ENCODE measurements at places on chromosomes 12 and 14. TPM values are rescaled to one million over a fixed set of nuclear protein-coding genes. Genes with fewer than 3 reads are reported as not detected.

Gene FBXO33
- total RNA-seq: 3.8 TPM

Gene CLEC6A
- total RNA-seq: not detected

Gene SPTB
- total RNA-seq: 522 TPM

Gene EGLN3
- total RNA-seq: 6.7 TPM

Gene BCL2L14
- total RNA-seq: not detected

Gene RPAP3
- total RNA-seq: 26.4 TPM

Gene RAPGEF3
- total RNA-seq: 28.8 TPM

Gene CYP46A1
- 0.67 TPM for total RNA-seq

Gene STYK1
- 0.09 TPM for total RNA-seq

DNA sequence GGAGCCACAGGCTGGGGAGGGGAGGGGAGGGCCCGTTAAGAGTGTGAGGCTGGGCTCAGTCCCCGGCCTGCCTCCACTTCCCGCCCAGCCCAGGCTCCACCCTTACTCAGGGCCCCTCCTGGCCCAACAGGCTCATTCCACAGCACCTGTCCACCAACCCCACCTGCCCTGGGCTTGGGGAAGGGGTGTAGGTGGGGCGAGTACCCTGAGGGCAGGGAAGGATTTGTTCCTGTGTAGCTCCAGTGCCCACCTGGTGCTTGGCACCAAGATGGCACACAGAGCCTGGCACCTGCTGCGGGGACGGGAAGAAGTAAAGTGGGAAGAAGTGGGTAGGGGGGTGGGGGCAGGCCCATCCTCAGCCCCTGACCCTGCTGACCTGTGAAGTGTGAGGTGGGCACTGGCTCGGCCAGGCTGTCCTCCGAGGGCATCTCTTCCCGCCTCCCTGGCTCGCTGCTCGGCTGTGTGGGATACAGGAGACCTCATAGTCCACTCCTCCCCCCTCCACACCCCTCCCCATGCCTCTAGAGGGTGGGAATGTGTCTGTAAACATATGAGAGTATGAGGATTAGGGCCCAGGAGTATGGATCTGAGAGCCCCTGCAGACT is 35.1 kb downstream of the NCKAP5L start:
- DNase-seq: no peak

GRCh38 chr12:45938566-45938965 is 51.8 kb downstream of the SCAF11 start:
- DNase-seq: no peak

DNA sequence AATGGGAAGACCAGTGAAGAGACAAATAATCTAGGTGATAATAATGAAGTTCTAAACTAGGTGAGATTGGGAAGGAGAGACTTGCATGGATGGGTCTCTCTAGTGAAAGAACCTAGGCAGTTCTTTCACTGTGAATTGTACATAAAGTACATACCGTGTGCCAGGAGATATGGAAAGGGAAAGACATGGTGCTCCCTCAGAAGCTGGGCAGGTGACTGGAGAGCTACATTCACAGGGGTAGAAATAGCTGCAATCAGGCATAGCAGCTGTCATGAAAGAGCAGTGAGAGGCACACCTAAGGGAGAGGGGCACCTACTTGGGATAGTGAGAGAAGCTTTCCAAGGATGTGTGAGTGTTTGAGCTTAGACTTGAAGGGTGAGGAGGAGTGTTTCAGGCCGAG is 9.3 kb downstream of the STK38L start:
- DNase-seq: no peak

- no peak for DNase-seq
Observed at GRCh38 chr12:46107591-46107990, 117.2 kb upstream of the SCAF11 start.

GRCh38 chr12:109968801-109969200 is 27.4 kb downstream of the GIT2 start:
- DNase-seq: no peak

GRCh38 chr14:35416108-35416750 is 11.7 kb upstream of the NFKBIA start:
- no peak for DNase-seq

DNA sequence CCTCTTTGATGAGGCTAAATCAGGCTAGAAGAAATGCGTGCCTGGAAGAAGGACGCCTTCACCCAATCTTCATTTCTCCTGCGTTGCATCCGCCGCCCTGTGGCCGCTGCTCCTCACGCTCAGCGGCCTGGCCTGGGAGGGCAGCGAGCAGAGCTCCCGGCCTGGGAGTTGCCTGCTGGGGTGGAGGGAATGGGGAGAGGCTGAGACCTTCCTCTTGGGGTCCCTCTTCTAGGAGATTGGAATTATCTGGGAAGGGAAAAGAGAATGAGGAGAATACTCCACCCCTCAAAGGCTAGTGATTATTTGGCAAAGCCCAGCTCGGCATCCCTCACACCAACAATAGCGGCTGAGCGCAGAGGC is 2.4 kb upstream of the HOXC12 start:
- DNase-seq: no peak

DNA sequence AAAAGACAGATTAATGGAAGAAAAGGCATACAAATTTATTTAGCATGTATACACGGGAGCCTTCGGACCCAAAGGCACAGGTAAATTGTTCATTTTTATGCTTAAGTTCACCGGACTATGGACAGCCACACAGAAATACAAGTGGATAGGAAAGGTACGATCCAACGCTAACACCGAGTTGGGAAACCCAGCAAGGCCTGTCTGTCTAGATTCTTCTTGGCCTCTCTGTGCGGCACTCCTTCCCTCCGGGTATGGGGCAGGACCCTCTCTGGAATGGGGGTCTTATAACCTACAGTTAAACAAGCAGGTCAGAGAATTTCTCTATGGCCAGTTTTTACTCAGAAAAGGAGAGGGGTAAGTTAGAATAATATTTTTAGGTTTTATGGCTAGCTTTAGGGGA is 23.4 kb upstream of the ZDHHC17 start:
- no peak for DNase-seq

- DNase-seq: peak; percentile 76
Observed at GRCh38 chr14:68458840-68459469, 333.9 kb downstream of the ZFP36L1 start.

DNA sequence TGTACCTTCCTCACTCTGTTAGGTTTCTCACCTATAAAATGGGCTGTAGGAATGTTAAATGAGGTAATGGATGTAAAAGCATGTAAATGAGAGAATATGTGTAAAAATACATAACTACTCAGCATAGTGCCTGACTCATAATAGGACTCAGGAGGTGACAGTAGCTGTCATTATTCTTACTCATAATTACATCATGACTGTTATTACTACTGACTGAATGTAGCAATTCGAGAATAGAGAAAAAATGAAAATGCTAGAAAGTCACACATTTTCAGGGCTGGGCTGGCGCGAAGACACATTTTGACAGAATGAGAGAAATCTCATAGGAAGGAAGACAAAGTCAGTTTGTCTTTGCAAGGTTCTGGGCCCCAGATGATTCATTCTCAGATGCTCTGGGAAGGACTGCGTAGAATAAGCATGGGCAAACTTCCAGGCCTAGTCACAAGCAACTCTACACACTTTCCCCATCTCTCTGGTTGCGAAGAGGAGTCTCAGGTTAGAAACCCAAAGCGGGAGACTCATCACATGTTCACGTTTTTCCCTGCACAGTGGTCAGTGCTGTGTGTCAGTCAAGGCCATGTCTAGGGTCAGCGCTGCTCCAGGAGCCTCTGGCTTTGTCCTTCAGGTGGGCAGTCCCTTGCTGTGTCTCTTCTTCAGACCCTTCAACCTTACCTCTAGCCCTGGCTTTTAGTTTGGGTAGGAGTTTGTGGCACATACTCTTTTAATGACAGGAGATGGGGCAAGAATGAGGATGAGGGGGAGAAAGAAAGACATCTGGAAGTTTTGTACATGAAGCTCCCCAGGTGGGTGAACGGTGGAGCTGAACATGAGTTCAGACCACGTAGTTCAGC is 8.4 kb downstream of the GPRC5A start:
- DNase-seq: no peak

GRCh38 chr12:101552277-101552676 is 42.5 kb upstream of the MYBPC1 start:
- DNase-seq: peak; percentile 65

GRCh38 chr12:6202304-6202703 is 2.1 kb downstream of the CD9 start:
- DNase-seq: no peak

- DNase-seq: peak; percentile 62
Observed at GRCh38 chr14:21268617-21269251, 508 bp downstream of the HNRNPC start.

DNA sequence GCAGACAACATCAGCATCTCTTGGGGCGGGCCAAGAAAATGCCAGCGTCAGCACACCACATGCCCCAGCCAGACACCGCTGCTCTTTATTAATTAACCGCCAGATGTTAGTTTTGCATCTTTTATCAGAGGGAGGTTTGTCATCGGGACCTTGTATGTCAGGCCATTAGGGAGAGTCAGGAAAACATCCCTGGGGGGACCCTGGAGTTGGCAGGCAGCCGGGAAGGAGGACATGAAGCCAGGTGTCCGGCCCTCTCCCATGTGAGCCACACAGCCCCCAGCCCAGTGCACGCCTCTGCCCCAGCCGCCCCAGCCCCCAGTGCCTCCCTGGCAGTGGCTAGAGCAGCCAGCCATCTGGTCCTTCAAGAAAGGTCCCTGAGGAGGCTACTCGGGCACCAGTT is 56.9 kb upstream of the FAM222A start:
- DNase-seq: no peak

DNA sequence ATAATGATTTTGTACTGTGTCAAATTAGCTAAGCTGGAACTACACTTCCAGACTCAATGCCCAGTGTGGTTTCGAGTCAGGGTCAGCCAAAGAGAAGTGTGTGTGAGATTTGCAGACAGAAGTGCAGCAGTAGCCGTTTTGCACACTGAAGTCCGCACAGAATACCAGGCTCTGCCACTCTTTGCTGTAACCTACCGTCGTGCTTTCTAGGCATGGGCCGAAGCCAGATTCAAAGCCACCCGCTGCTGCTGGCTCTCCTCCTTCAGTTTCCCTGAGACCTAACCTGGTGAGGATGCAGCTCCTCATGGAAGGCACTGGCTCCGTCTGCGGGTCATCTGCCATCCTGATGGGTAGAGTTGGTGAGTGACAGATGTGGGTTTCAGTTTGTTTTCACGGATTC is 48.8 kb downstream of the LRTM2 start:
- DNase-seq: no peak

- DNase-seq: no peak
Observed at GRCh38 chr14:95270203-95270602, 49.5 kb downstream of the CLMN start.

GRCh38 chr14:32085845-32086383 is 8.8 kb downstream of the ARHGAP5 start:
- DNase-seq: no peak

Data from psoas muscle (tissue), 8 donors.